ENCODE measurements at places on chromosomes 11 and 22.
A peak's percentile ranks its signal among the peaks of the same experiment; 100 is the strongest.

DNA sequence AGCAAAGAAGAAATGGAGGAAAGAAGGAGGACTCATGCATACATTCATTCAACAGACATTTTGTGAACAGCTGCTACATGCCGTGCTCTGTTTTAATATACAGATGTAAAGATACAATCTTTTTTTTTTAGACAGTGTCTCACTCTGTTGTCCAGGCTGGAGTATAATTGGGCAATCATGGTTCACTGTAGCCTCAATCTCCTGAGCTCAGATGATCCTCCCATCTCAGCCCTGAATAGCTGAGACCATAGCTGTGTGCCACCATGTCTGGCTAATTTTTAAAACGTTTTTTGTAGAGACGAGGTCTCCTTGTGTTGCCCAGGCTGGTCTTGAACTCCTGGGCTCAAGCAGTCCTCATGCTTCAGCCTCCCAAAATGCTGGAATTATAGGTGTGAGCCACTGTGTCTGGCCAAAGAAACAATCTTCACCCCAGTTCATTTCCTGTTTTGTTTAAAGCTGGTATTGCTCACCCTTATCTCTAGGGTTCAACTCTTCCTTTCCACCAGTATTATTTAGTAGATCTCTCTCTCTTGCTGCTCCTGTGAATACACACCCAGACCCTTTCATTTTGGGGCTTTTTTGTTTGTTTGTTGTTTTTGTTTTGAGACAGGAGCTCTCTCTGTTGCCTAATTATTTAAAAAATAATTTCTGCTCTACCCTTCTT is 69.8 kb downstream of the RNF169 start:
- DNase-seq, result no peak
- H3K4me3 ChIP-seq, result no peak overlapping the region
- H3K27me3 ChIP-seq, result no peaks in the 10 kb centered on the region
- peaks cover 7% of the 10 kb centered on the region for H3K36me3 ChIP-seq
- H3K27ac ChIP-seq, result no peak overlapping the region
- H3K4me1 ChIP-seq, result peaks cover 40% of the 10 kb centered on the region

- peaks cover 46% of the 10 kb centered on the region for H3K4me1 ChIP-seq
- H3K27me3 ChIP-seq, result no peaks in the 10 kb centered on the region
- DNase-seq, result peak; percentile 48
- H3K27ac ChIP-seq, result peak overlapping the region; percentile 70
Observed at GRCh38 chr11:102599642-102600261, 25.4 kb downstream of the MMP20 start.

GRCh38 chr11:60625262-60625661 is 74.2 kb upstream of the MS4A8 start:
- peak; percentile 10 for DNase-seq
- no peak overlapping the region for H3K27ac ChIP-seq
- no peaks in the 10 kb centered on the region for H3K4me1 ChIP-seq
- no peak overlapping the region for H3K4me3 ChIP-seq

- no peak overlapping the region for H3K4me3 ChIP-seq
- H3K27me3 ChIP-seq, result peaks cover 50% of the 10 kb centered on the region
- no peaks in the 10 kb centered on the region for H3K36me3 ChIP-seq
- no peak for DNase-seq
- no peaks in the 10 kb centered on the region for H3K4me1 ChIP-seq
- H3K27ac ChIP-seq, result no peak overlapping the region
Observed at GRCh38 chr11:47369676-47370075, 8.7 kb downstream of the SPI1 start.

GRCh38 chr11:85094795-85095194 is 532.3 kb downstream of the DLG2 start:
- H3K4me3 ChIP-seq, result no peak overlapping the region
- peaks cover 16% of the 10 kb centered on the region for H3K4me1 ChIP-seq
- H3K27me3 ChIP-seq, result no peaks in the 10 kb centered on the region
- H3K27ac ChIP-seq, result no peak overlapping the region

- H3K4me3 ChIP-seq, result no peak overlapping the region
- DNase-seq, result no peak
- peaks cover 47% of the 10 kb centered on the region for H3K36me3 ChIP-seq
- no peaks in the 10 kb centered on the region for H3K27me3 ChIP-seq
- H3K27ac ChIP-seq, result peak overlapping the region; percentile 95
- H3K4me1 ChIP-seq, result peaks cover 78% of the 10 kb centered on the region
Observed at GRCh38 chr22:38175206-38176118, 6.2 kb downstream of the PLA2G6 start.

DNA sequence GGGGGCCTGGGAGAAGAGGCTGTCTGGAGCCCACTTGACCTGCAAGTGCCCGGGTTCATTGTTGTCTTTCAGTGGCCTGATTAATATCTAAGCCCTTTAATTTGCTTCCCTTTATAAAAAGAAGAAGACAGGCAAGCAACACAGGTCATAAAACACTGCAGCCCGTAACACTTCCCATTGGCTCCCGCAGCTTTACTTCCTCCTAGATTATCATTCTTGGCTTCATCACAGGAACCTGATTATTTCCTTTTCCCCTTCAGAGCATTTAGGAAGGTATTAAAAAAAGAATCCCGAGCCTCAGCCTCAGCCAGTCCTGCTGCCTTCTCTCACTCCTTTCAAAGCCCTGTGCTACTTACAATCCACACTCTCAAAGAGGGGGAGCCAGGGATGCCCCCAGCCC is 183.2 kb downstream of the GRIK4 start:
- no peak for DNase-seq
- no peak overlapping the region for H3K4me3 ChIP-seq
- peaks cover 100% of the 10 kb centered on the region for H3K27me3 ChIP-seq
- H3K27ac ChIP-seq, result no peak overlapping the region

GRCh38 chr22:24066865-24067264 is 55.8 kb downstream of the CABIN1 start:
- no peaks in the 10 kb centered on the region for H3K4me1 ChIP-seq
- H3K27ac ChIP-seq, result no peak overlapping the region
- H3K27me3 ChIP-seq, result no peaks in the 10 kb centered on the region

- peaks cover 31% of the 10 kb centered on the region for H3K4me1 ChIP-seq
- H3K36me3 ChIP-seq, result peaks cover 41% of the 10 kb centered on the region
- peak; percentile 47 for DNase-seq
- peak overlapping the region; percentile 99 for H3K27ac ChIP-seq
- peak overlapping the region; percentile 95 for H3K4me3 ChIP-seq
Observed at GRCh38 chr11:114399490-114400215, 658 bp downstream of the C11orf71 start.

DNA sequence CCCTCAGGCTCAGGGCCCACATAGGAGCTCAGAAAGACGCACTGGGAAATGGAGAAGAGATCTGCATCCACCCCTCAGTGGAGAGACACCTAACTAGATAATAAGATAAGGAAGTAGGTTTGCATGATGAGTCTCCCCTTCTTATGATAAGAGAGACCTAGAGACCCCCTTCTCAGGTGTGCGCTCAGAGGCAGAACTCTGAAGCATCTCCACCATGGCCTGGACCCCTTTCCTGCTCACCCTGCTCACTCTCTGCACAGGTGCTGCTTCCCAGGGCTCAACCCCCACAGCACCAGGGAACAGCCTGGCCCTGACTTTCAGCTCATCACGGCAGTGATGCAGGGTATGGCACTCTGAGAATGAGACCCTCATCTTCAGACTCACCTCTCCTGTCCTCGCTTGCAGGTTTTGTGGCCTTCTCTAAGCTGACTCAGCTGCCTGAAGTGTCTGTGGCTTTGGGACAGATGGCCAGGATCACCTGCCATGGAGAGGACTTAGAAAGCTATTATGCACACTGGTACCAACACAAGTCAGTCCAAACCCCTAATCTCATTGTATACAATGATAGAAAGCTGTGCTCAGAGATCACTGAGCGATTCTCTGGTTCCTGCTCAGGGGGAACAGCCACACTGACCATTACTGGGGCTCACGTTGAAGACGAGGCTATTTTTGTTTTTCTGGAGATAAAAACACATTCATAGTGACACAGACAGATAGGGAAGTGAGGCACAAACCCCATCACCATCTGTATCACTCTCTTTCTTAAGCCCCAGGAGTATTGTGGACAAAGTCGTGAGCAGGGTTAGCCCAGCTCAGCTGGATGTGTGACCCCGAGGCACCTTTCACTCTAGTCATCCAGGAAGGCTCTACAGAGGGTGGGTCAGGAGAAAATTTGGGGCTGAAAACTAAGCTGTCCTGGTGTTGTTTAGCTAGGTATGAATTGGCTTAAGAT is 29.7 kb upstream of the IGLL5 start:
- no peaks in the 10 kb centered on the region for H3K36me3 ChIP-seq
- no peak for DNase-seq
- H3K4me3 ChIP-seq, result no peak overlapping the region
- H3K27ac ChIP-seq, result no peak overlapping the region
